NCI-H2029 treated with DMSO at 0.1 percent for 48 hours (cell line): ENCODE measurements at places on chromosomes 4 and X.

GRCh38 chr4:169090484-169091215 lies 80.6 kb upstream of the CBR4 start:
- DNase-seq: no peak

DNA sequence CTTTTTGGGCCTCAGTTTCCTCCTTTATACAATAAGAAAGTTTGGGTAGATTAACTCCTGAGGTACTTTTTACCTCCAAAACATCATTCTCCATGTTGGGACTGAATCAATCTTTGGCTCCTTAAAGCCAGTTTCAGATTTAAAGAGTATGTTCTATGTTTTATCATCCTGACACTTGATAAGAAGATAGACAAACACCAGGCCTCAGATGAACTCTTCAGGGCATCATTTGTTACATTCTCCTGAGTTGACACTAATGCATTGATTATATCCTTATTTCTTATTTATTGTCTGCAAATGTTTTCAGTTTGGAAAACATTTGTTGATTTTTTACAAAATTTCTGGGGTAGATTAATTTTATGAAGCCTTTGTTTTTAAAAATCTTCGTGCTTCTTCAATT lies 102.7 kb upstream of the CCSER1 start:
- DNase-seq: no peak

- no peak for DNase-seq
These were observed 249.3 kb downstream of the CHIC1 start for GRCh38 chrX:73812256-73812655.

- no peak for DNase-seq
These were observed 9.9 kb downstream of the CPE start for GRCh38 chr4:165388756-165389155.

DNA sequence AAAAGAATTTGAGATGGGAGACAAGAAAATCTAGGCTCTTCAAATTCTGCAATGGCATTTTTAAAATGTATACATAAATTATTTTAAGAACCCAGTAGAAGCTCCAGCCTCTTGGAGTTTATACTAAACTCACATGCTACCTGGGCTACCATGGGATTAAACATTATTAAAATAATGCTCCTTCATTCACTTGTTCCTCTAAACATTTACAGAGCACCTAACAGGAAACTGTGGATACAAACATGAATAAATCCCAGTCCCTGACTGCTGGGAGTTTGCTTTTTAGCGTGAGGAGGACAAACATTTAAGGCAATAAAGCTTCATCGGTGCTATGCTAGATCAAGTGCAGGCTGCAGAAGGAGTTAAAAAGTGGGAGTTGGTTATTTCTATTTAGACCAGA lies 5.4 kb upstream of the SPP1 start:
- no peak for DNase-seq
